ENCODE measurements at places on chromosomes 2 and 18.

DNA sequence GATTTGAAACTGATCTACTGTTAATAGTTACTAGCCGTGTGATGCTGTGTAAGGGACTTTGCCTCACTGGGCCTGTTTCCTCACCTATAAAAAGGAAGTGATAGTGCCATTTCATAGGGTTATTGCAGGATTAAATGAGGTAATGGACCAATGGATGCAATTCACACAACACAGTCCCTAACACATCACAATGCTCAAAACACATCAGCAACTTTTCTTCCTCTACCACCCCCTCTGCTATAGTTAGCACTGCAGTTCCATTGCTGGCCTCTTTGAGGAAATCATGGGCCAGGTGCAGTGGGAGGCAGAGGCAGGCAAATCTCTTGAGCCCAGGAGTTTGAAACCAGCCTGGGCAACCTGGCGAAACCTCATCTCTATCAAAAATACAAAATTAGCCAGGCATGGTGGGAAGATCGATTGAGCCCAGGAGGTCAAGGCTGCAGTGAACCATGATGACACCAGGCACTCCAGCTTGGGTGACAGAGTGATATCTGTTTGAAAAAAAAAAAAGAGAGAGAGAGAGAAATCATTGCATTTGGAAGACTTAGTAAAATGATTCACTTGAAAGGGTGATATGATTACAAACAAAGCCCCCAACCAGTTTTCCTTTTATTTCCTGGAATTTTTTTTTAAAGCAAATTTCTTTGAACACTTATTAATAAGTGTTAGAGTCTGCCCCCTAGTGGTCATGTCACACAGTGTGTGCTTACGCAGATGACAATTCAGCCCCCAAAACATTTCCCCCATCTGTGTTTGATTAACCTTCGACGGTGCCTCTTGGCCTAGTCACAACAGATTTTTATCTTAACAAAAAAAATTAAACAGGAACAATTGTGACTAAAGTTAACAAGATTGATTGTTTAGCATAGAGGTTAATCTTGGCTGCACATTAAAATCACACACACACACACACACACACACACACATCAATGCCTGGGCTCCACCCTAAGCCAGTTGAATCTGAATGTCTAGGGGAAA is 88.6 kb upstream of the BCL11A start:
- DNase-seq, result no peak

DNA sequence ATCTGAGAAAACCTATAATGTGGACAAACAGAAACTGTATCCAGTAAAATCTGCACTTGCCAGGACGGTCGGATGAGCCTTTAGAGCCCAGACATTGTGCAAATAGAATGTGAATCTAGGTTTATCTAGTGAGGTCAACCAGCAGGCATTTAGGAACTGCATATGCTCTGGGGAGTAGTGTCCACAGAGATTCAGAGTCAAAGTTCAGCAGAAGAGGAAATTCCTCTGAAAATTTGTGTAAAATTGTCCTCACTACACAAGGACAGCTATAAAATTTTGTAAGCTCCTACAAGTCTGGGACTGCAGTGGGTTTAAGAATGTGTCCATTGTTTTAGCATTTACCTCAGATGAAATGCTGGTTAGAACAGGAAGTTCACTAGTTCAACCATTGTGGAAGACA is 9.8 kb upstream of the NDUFV2 start:
- DNase-seq, result no peak

- no peak for DNase-seq
Observed at GRCh38 chr2:58709274-58709673, 468.1 kb upstream of the FANCL start.

- DNase-seq, result no peak
Observed at GRCh38 chr2:235001237-235002133, 49.7 kb downstream of the SH3BP4 start.

DNA sequence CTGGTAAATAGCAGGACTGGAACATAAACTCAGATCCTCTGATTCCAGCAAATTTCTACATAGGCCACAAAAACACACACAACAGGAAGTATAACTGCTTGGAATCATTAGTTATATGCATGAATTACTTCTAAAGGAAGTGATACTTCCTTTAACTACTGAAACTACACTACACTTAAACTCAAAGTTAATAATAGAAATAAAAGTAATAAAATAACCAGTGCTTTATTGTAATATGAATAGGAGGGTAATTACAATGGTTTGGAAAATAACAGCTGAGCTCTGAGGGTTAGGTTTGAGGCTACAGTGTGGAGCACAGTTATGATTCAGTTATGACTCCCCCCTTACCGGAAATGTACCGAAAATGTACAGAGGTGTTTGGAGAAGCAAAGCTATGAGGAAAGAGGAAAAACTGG is 18.5 kb upstream of the POLI start:
- no peak for DNase-seq

DNA sequence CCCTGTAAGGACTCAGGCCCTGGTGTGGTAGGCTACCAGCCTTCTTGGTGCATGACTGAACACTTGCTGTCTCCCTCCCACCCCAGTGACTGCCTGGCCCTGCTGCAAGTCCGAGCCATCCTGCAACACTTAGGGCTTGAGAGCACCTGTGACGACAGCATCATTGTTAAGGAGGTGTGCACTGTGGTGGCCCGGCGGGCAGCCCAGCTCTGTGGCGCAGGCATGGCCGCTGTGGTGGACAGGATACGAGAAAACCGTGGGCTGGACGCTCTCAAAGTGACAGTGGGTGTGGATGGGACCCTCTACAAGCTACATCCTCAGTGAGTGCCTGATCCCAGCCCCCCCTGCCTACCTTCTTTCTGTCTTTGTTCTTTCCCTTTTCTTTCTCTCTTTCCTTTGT is 55.2 kb downstream of the HK2 start:
- no peak for DNase-seq

DNA sequence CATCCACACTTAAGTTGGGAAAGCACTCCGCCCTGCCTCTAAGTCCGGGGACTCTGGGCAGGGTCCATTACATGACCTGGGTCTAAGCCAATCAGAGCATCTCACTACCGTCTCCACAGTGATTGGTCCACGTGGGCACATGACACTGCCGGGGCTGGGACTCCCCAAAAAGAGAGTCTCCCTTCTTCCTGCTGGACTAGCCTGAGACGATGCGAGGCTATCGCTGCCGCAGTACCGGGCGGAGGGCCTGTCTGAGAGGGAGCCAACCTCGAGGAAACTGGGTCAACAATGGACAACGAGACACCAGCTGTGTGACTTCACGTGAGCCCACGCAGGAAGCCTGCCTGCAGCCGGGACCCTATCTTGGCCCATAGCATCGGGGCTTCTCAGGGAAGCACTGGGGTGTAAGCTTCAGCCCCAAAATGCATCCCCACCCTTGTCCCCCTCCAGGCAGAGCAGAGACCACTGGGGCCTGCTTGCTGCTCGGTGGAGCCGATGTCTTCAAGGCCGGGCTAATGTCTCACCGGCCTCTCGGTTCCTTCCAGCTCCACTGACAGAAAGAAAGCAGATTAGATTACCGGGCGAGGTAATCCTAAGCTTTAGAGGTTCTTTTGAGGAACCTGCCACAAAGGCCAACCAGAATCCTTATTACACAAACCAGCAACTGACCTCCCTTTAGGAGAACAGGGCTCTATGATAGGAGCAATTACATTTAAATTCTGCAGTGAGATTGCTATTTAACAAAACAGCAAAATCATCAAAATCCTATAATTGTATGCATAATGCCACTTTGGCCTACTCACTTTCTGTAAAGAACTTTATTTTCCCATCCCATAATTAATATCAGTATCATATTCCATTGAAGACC is 21.3 kb upstream of the COPS8 start:
- no peak for DNase-seq

DNA sequence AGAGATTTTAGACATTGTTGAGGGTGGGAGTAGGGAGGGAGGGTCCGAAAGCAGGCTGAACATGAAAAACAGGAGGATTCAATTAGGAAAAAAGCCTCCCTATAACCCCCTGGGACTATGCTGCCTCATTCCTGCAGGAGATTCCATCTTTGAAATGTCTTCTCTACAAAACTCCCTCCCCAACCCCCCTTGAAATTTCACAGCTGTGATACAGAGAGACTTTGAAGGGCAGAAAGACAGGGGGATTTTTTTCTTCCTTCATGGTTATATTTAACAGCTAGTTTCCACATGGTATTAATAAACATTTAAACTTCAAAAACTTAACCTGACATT is 57.6 kb downstream of the TRIB2 start:
- DNase-seq, result peak; percentile 72

- no peak for DNase-seq
Observed at GRCh38 chr2:217451666-217452065, 551.1 kb downstream of the TNS1 start.

DNA sequence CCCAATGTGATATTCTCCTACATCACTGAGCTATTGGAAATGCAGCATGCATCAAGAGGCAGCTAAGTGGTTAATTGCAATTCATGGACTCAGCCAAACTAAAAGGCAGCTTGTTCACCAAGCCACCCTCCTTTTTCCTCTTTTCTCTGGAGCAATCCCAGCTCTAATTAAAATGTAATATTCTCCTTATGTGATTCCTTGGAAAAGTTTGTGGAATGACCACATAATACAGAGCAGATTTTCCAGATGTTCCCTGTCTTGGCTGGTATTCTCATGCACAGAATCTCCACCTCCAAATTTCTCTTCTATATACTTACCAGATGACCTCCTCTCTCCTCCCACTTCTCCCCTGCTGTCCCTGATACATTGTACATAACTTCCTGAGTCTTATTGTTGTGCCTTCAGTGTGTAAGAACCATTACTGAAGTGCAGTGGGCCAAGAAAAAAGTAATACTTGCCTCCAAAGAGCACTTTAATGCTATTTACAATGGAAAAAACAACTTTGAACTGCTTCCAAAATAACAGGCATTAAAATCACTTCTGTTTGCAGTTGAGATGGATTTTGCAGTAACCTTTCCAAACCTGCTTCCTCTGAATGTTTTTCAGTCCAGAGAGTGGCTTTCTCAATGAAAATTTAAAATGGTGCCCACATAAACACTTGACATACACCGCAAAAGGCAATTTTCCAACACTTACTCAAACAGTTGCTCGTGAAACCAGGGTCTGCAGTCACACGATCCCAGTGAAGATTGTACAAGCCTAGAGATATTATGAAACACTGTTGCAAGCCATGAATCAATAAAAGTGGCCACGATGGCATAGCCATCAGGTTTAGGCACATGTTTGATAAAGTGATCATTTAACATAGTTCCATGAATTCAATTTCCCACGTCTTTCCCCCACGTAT is 258.0 kb downstream of the MTX2 start:
- peak; percentile 50 for DNase-seq

DNA sequence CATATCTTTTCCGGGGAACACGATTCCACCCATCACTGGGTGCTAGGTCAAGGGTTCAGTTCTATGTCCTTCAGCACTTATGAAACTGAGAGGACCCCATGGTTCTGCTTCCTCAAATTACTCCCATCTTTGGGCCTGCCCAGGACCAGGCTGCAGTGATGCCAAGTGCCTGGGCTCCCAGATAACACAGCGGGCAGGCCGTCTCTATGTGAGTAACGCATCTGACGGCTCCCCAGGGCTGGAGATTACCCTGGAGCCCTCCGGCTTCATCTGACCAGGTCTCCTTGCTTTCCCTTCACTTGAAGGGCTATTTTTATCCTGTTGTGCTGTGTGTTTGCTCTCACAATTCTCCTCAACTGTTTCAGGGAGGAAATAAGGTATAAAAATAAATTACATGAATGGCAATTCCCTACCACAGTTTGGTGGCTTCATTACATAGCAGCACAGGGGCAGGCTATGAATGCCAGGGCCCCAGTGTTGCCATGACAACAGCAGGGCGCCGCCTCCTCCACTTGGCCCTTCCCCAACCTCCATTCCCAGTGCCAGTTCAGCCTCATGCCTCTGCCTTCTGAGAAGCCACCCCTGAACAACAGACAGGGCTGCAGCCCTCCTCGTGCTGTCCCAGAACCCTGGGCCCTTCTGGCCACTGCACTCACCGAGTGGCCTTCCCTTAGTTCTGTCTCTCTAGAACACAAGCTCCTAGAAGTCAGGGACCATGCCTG is 25.4 kb upstream of the TMEM131 start:
- DNase-seq, result no peak

DNA sequence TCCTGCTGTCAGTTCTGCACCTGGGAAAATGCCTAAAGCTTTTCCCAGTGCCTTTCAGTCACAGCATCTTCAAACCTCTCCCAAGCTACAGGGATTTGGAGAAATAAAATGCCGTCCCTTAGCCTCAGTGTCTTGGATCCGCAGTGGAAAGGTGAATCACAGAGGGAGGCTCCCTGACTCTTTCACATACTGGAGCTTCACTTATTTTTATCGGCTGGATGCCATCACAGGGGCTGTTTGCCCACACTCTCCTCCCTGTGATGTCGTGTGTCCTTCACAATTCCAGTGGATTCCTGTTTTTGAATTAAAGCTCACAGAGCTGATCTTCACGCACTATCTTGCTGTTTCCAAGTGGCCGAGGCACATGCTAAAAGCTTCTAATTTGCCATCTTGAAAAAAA is 1303.1 kb upstream of the DDX18 start:
- no peak for DNase-seq

DNA sequence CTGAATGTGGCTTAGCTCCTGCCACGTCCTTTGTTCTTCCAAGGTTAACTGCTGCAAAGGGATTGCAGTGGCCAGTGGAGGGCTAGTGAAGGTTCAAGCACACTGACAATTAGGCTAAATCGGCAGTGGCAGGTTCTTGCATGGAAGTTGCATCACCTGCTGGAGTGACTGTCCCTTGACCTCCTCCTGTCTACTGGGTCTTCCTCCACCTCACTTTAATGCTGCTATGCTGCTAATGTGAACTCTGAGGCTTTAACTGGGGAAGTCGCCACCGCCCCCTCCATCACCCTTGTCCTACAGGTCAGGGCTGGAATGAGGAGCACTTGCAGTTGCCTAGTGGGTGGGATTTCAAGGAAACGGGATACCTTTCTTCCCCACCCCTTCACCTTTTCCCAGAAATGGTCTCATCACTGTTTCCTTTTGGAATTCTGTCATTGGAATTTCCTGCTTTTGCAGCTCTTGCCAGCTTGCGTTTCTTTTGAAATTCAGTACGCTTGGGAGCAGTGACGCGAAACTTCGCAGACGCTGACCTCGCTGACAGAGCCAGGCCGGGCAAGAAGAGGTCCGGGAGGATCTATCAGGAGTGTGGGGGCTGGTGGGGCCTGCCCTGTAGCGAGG is 150.3 kb downstream of the SH3RF3 start:
- DNase-seq, result no peak

GRCh38 chr2:135815269-135815668 is 21.7 kb downstream of the LCT start:
- DNase-seq, result no peak

GRCh38 chr2:186546846-186547245 is 43.0 kb upstream of the ITGAV start:
- no peak for DNase-seq

DNA sequence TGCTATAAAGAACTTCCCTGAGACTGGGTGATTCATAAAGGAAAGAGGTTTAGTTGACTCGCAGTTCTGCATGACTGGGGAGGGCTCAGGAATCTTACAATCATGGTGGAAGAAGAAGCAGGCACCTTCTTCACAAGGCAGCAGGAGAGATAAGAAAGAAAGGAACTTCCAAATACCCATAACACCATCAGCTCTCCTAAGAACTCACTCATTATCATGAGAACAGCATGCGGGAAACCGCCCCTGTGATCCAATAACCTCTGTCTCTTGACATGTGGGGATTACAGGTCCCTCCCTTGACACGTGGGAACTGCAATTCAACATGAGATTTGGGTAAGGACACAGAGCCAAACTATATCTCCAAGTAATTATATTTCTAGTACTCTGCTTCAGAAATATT is 163.8 kb upstream of the CDH20 start:
- no peak for DNase-seq

GRCh38 chr2:7626139-7626537 is 708.9 kb downstream of the RNF144A start:
- DNase-seq, result no peak

GRCh38 chr2:239938651-239939486 is 86.3 kb downstream of the NDUFA10 start:
- DNase-seq, result no peak

Measured in right renal pelvis (tissue), 4 donors.